ENCODE measurements at places on chromosomes 3 and 15.

DNA sequence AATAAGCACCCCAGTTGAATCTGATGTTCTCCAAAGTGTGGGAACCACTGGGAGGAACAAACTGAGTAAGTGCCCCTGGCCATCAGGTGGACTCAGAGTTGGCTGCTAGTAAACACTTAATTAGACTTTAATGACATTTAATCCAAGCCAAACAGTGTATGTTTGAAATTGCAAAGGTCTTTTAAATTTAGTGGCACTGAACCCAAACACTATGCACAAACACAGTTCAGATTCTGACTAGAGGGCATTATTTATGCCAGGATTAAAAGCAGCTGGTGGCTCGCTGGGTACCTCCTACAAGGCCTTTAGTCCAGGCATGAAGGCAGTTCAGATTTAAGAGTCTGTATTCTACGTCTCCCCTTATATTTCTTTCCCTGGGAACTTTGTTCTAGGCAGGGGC is 264.8 kb downstream of the CLSTN2 start:
- no peak for DNase-seq
- no peak overlapping the region for H3K4me3 ChIP-seq
- H3K4me1 ChIP-seq = peaks cover 14% of the 10 kb centered on the region
- no peaks in the 10 kb centered on the region for H3K27me3 ChIP-seq

GRCh38 chr15:70770863-70771262 is 7.5 kb upstream of the UACA start:
- no peaks in the 10 kb centered on the region for H3K4me1 ChIP-seq
- H3K4me3 ChIP-seq = no peak overlapping the region
- H3K36me3 ChIP-seq = no peaks in the 10 kb centered on the region

DNA sequence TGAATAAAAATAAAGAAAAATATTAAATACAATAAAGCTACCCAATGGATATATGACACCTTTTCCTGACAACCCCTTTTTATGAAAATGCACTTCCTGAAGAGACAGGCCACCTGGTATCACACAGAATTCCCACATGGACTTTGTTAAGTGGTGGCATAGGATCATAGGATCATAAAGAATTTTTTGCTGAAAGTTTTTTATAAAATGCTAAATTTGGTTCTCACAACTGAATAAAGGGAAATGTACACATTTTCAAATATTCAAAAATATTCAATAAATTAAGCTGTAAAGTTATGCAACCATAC is 102.5 kb upstream of the ROBO1 start:
- H3K4me1 ChIP-seq = peaks cover 2% of the 10 kb centered on the region
- no peaks in the 10 kb centered on the region for H3K27me3 ChIP-seq
- H3K4me3 ChIP-seq = no peak overlapping the region
- DNase-seq = no peak
- no peaks in the 10 kb centered on the region for H3K36me3 ChIP-seq
- H3K27ac ChIP-seq = no peak overlapping the region

DNA sequence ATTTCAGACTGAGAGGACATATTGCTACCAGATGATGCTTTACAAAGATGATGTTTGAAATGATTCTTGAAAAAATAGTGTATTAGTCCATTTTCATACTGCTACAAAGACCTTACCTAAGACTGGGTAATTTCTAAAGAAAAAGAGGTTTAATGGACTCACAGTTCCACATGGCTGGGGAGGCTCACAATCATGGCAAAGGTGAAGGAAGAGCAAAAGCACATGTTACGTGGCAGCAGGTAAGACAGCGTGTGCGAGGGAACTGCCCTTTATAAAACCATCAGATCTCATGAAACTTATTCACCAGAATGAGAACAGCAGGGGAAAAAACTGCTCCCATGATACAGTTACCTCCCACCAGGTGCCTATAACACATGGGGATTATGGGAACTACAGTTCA is 658.4 kb upstream of the CFAP20DC start:
- no peaks in the 10 kb centered on the region for H3K36me3 ChIP-seq
- no peaks in the 10 kb centered on the region for H3K27me3 ChIP-seq
- DNase-seq = no peak
- no peak overlapping the region for H3K4me3 ChIP-seq
- H3K27ac ChIP-seq = no peak overlapping the region
- H3K4me1 ChIP-seq = no peaks in the 10 kb centered on the region

- no peaks in the 10 kb centered on the region for H3K4me1 ChIP-seq
- H3K27me3 ChIP-seq = no peaks in the 10 kb centered on the region
- DNase-seq = peak; percentile 33
- H3K27ac ChIP-seq = no peak overlapping the region
Observed at GRCh38 chr3:136262559-136262958, 12.4 kb downstream of the PCCB start.

DNA sequence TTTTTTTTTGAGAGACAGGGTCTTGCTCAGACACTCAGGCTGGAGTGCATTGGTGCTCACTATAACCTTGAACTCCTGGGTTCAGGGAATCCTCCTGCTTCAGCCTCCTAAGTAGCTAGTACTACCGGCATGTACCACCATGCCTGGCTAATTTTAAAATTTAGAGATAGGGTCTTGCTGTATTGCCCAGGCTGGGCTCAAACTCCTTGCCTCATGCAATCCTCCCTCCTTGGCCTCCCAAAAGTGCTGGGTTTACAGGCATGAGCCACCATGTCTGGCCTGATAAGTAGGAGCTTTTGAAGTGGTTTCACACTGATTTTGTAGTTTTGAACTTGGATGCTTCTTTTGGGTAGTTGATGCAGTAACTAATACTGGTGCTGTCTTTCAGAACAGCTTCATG is 7.8 kb downstream of the MAP2K1 start:
- no peaks in the 10 kb centered on the region for H3K27me3 ChIP-seq
- no peak for DNase-seq
- H3K27ac ChIP-seq = no peak overlapping the region
- peaks cover 3% of the 10 kb centered on the region for H3K4me1 ChIP-seq
- H3K36me3 ChIP-seq = no peaks in the 10 kb centered on the region

- H3K36me3 ChIP-seq = no peaks in the 10 kb centered on the region
- no peaks in the 10 kb centered on the region for H3K4me1 ChIP-seq
- no peak overlapping the region for H3K27ac ChIP-seq
- no peak for DNase-seq
Observed at GRCh38 chr3:40098261-40098759, 211.2 kb upstream of the EIF1B start.

DNA sequence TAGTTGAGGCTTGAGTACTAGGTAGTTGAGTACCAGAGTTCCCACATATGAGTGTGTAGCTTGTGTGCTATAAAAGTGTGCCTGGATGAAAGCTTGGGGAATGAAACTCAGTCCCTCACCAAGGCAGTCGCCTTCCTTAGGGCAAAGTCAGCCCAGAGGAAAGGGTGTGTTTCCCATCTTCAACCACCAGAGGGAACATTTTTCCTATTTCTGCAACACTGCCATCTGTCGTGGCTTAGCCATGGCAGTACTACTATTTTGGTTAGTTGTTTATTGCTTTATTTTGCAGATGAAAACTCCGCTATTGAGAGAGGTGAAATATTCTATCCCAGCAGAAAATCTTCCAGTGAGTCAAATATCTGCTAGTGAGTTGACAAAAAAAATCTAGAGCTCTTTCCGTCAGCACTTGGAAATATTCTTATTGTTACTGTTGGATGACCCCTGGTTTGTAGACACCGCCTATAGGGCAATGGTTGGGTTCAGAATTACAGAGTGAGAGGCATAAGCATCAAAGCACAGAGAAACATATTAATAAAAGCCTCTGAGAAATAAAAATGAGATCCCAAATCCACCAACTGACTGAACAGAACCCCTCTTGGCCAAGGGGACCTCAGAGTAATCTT is 239.9 kb downstream of the CPNE4 start:
- no peaks in the 10 kb centered on the region for H3K4me1 ChIP-seq
- no peak overlapping the region for H3K27ac ChIP-seq
- peak; percentile 76 for DNase-seq
- H3K4me3 ChIP-seq = no peak overlapping the region
- no peaks in the 10 kb centered on the region for H3K27me3 ChIP-seq

DNA sequence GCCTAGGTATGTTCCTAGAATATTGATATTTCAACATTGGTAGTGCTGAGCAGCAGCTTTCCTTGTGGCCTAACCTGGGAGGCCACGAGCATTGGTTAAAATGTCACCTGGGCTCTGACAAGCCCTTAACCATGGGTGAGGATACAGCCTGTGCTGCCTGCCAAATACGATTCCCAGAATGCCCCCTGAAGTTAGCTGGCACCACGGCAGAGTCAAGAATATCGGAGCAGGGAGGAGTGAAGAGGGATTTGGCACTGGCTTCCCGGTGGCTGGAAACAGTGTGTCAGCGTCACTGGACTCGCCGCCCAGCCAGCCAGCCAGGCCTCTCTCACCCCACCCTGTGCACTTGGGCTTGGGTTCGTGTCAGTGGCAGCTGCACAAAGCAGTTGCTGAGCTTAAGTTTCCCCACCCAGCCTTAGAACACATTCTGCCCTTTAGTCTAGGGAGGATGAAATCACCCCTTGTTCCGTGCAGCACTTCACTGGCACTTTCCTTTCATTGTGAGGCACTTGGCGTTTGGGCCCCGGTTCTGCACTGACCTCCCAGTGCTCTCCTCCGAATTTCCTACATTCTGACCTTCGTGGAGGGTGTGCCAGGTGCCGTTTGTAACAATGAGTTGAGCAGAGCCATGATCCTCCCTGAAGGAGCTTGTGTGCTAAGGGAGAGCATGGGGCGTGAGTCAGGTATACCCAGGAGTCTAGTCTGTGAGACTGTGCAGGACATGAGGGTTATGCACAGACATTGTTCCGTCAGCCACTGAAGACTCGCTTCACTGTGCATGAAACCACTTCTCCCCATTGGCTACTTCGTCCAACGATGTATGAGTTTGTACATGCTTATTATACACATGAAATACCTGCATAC is 152.8 kb upstream of the BHLHE40 start:
- DNase-seq = no peak
- no peaks in the 10 kb centered on the region for H3K36me3 ChIP-seq
- H3K4me3 ChIP-seq = no peak overlapping the region
- H3K27me3 ChIP-seq = no peaks in the 10 kb centered on the region
- peaks cover 12% of the 10 kb centered on the region for H3K4me1 ChIP-seq
- no peak overlapping the region for H3K27ac ChIP-seq

DNA sequence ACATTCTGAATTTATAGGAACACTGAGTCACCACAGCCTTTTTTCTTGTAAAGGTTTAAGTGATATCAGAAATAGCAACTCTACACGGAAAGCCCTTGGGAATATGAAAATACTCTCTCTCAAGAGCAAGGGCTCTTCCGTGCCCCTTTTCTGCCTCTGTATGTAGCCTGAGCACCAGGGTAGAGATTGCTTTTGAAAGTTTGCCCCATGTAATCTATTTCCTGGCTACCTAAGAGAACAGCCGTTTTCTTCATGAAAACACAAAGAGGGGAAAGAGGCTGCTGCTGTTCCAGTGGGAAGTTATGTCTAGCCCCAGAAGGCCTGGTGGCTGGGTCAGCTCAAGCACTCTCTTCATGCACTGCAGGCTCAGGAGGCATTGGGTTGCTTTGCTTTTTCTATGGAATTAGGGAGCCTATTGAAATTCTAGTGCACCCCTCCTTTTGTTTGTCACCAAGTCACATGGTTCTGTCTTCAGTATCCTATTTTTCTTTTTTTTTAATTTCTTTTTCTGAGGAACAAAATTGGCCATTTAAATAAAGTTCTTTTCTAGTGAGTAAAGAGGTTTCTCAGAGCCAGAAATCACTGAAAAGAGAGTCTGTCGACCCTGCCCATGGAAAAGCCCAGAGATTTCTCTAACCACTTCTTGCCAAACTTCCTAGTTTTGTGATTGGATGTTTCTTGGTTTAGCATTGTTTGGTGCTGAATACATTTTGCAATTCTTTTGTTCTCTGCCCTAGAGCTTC is 39.5 kb downstream of the TIGIT start:
- no peak for DNase-seq
- no peaks in the 10 kb centered on the region for H3K4me1 ChIP-seq
- no peak overlapping the region for H3K4me3 ChIP-seq
- no peaks in the 10 kb centered on the region for H3K27me3 ChIP-seq

Data from mesendoderm (in vitro differentiated cells).